ENCODE measurements at places on chromosomes 1 and 21.

- DNase-seq, result no peak
Measured at GRCh38 chr1:153790313-153790965, 15.2 kb downstream of the SLC27A3 start.

GRCh38 chr1:28815533-28816185 is 3.7 kb downstream of the OPRD1 start:
- DNase-seq, result no peak

DNA sequence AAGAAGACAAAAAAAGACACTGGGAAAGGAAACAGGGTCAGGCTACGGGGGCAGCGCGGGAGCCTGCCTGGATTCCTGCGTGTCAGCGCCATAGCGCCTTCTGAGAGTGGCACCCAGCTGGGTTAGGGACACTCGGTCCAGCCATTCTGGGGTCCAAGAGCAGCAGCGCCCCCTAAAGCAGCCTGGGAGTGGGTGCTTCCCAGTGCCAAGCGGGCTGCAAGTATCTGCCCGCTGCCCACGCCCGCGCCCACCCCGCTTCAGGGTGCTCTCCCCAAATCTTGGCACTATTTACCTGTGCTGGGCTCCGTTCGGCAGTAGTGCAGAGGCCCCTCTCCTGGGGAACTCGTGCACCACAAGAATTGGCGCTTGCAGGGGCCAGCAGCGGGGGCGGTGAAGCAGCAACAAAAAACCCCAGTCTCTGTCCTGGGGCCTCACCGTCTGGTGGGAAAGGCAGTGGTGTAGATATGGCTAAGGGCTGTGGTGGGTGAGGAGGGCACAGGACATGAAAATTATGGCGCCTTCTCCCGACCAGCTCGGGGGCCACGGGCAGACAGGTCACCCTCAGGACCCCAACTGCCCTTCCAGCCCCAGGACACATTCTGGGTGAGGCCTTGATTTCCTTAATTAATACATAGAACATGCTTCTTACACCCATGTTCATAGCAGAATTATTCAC is 24.1 kb upstream of the LBR start:
- no peak for DNase-seq

- no peak for DNase-seq
Measured at GRCh38 chr1:208250613-208251012, 6.4 kb upstream of the PLXNA2 start.

GRCh38 chr21:42622284-42622683 is 31.1 kb upstream of the PDE9A start:
- DNase-seq, result no peak

DNA sequence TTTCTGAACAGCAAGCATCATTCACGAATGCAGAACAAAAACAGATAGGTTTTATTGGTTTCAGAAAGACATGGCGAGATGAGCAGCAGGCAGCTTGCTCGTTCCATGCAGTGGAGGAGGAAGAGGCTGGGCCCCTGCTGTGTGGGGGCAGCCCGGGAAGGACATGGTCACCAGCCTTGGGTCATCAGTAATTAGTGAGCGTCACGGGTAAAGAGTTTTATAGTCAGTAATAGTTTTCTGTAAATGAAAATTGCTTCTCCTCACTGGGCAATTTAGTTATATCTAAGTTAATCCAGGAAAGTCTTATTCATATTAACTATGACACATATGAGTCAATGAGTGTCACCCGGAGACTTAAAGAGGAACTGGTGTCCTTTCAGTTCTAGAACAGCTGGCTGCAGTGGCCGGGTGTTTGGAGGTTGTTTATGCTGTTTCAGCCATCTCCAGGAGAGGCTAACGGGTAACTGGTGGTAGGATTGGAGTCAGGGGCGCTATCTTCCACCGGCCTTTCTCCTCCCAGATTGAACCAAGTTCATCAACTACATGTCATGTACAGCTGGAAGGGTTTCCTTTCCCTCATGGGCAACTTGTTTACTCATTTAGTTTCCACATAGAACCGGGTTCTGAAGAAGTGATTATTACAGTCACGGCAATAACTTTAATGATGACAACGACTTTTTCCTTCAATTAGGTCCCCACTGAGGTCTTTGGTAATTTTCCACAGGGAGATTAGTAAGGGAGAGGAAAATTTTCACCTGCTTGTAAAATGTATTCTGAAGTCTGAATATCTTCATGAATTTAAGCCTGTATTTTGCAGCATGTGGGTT is 34.6 kb upstream of the SLC45A1 start:
- DNase-seq, result no peak

DNA sequence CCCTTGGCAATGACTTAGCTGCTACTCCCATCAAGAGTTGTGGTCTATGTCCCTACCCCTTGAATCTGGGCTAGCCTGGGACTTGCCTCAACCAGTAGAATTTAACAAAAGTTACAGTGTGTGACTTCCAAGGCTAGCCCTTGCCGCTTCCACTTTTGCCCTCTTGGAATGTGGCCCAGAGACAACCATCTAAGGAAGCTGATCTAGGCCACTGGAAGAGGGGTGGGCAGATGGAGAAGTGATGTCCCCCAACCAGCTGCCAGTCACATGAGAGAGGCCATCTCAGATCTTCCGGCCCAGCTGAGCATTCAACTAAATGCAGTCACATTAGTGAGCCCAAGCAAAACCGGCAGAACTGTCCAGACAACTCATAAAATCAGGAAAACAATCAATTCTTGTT is 115.1 kb downstream of the TOMM20 start:
- no peak for DNase-seq

DNA sequence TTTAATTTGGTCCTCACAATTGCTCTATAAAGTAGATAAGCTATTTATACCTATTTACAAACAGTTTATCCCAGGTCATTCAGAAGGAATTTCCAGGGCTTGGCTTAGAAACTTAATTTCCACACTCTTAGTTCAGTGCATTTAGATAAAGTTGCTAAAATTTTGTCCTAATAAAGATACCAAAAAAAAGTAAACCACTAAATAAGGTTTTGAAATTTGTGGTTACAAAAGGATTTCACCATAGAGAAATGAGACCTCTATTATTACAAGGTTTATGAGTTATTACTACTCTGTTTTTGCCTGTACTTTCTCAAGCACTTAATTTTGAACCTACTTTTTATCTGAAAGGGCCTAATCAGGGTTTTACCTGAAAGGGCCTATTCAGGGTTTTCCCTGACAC is 22.4 kb downstream of the PTPN22 start:
- no peak for DNase-seq

DNA sequence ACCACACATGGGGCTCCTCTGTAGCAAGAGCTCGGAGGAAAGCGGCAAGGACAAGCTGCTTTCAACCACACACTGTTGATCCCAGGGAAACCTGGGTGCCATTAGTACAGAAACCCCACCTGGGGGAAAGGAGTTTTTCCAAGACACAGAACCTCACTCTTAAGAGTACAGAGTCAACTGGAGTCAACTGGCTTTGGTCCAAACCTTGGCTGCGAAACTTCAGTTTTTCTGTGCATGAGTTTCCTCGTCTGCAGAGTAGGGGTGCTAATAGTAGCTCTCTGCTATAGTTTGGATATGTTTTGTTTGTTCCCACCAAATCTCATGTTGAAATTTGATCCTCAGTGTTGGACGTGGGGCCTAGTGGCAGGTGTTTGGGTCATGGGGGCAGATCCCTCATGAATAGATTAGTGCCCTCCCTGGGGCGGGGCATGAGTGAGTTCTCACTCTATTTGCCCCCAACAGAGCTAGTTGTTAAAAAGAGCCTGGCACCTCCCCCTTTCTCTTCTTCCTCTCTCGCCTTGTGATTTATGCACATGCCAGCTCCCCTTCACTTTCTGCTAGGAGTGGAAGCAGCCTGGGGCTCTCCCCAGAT is 161.1 kb downstream of the PIGK start:
- no peak for DNase-seq

- DNase-seq, result no peak
Measured at GRCh38 chr1:151146072-151146411, 389 bp downstream of the SEMA6C start.

DNA sequence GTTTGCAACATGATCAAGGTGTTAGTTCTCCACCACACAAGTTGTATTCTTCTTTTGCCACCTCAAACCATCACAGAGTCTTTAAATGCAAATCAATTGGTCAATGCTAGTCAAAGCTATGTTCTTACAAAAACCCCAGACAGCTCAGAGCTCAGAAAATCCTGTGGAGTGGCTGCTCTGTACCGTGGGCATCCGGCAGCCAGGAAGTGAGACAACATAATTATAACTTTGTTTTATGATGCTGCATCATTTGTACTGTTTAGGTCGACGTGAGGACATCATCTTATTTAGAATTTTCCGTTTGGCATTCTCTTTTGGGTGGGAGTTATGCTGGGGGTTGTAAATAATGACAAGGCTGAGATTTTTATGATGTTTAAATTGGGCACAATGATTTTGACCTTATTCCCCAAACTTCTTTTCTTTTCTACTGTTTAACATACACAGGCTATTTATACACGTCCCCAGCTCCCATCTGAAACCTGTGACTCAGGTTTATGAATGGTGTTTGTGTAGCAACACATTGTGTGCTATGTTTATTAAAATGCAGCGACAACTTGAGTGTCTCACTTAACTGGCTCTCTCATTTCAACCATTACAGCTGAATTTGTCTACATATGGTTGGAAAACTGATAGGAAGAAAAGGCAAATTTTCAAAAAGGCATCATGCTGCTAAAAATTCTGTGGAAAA is 124.0 kb downstream of the CNIH3 start:
- DNase-seq, result no peak

GRCh38 chr1:166170075-166170474 is 3.3 kb upstream of the FAM78B start:
- no peak for DNase-seq

DNA sequence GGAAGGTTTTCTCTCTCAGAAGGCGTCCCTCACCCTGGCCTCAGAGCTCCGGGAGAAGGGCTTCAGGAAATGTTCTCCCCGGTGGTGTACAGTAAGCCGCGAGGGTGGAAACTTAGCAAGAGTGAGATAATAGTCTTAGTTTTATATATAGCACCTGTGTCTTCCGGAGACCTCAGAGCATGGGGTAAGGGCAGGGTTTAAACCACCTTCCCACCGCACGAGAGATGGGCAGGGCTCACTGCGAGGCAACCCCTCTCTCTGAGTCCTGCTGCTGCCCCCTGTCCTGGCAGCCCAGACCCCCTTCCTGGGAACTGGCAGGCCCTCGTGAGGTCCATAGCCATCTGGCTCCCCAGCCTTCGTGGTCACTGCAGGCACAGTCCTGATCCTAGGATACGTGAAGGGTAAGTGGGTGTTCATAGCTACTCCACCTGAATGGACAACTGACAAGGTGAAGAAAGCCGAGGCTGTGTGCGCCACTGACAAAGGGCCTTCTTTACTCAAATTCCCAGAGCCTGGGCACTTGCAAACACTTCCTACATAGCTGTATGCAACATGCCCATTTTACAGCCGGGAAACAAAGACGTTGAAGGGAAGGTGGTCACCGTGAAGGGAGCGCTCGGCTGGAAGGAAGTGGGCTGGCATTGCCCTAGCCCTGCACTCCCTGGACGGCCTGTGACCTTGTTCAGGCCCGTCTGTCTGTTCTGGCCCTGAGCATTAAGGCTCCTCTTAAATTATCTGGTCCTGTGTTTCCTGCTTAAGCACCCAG is 26.9 kb downstream of the ITPKB start:
- DNase-seq, result no peak

DNA sequence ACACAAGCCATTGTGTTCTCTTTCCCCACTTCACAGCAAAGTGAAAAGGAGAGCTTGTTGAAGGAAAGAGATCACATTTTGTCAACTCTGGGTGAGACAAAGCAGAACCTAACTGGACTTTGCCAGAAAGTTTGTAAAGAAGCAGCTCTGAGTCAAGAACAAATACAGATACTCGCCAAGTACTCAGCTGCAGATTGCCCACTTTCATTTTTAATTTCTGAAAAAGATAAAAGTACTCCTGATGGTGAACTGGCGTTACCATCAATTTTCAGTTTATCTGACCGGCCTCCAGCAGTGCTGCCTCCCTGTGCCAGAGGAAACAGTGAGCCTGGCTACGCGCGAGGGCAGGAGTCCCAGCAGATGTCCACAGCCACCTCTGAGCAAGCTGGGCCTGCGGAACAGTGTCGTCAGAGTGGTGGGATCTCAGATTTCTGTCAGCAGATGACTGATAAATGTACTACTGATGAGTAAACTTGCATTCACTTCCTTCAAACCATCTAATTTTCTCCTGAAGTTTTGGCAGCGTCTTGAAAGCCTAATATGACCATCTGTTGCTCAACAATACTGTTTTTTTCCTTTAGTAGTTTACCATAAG is 43.7 kb downstream of the BACH1 start:
- DNase-seq, result no peak

GRCh38 chr1:26161415-26162219 is 2.7 kb downstream of the FAM110D start:
- DNase-seq, result no peak

DNA sequence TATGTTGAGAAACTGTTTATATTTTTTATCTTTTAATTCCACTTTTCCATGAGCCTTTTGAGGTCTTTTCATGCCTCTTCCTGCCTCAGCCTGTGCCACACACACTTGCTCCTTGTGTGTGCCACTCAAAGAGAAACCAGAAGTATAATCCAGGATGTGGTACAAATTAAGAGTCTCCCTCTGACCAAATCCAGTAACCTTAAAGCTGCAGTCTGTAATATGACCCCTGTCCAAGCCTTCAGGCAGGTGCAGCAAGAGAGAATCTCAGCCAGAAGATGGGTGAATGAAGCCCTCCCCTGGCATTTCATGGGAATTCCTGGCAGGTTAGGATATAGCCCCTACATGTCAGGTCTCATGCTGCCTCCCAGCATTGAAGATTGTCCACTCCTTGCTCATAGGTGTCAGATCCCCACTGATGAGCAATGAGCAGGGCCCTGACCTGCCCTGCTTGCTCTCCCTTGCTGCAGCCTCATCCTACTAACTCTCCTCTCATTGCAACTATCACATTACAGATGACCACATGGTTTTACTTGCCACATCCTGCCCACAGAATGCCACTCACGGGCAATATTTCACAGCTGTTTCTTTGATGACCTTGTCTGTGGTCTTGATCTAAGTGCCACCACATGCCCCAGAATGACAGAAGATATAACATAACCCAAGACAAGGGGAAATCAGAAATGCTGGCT is 169.3 kb downstream of the SEC16B start:
- no peak for DNase-seq

DNA sequence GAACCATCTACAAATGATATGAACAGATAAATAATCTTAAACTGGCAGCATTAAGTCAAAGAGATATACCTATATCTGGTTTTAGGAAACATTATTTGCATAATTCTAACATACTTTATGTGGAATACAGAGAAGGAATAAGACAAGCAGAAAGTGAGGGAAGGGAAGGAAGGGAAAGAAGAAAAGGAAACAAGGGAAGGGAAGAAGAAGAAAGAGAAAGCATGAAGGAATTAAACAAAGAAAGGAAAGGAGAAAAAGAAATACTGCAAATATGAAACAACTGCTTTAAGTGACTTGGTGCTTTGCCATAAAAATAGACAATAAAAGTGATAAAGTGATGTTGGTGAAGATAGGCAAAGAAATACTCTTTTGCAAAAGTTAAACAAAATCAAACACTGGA is 20.1 kb downstream of the SCMH1 start:
- no peak for DNase-seq

GRCh38 chr1:89519779-89520358 is 4.8 kb upstream of the LRRC8B start:
- no peak for DNase-seq

- peak; percentile 7 for DNase-seq
Measured at GRCh38 chr1:202197653-202198365, 4.2 kb downstream of the LGR6 start.

Data from activated CD8-positive, alpha-beta memory T cell treated with anti-CD3 and anti-CD28 coated beads for 4 hours (primary cell).